ENCODE measurements at places on chromosomes 4 and X. TPM values are rescaled to one million over a fixed set of nuclear protein-coding genes. Genes with fewer than 3 reads are reported as not detected.

The HSFX2 gene
- polyA plus RNA-seq = 1.0 TPM

DNA sequence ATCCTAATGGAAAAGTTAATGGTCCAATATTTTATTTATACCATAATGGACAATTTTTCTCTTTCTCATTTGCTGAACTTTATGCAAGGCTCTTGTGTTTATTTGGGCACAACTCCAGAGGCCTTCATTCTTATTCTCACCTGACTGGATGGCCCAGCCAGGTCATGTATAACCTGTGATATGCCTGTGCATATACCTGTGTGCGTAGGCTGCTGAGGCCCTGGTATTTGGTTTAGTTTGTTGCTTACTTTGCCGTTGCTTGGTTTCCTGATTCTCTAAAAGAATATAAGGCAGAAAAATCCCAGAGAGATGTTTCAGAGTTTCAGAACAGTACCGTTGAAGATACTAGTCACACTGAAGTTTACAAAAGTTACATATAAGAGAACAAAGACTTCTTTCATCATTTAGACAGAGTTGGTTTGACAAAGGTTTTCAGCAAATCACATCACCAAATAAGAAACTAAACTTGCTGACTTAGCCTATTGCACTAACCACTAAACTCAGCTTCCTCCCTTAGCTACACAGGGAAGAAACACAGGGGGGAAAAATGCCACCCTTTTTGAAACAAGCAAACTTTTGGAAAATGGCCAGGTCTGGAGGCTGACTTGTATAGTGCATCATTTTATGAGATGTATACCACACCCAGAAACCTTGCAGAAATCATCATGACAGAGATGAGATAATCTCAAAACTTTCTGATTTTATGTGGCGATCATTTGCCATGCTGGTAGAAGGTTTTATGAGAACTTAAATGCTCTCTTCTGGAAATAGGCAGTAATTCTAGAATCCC, 248.5 kb downstream of the GRIA3 start:
- no peak for DNase-seq

The CT45A6 gene
- polyA plus RNA-seq = not detected

GRCh38 chr4:20119141-20119540, 132.6 kb upstream of the SLIT2 start:
- DNase-seq = no peak

The HSFX4 gene
- polyA plus RNA-seq = 0.25 TPM

GRCh38 chr4:107129611-107130010, 93.5 kb upstream of the DKK2 start:
- DNase-seq = no peak

GRCh38 chr4:101850698-101851097, 60.2 kb downstream of the BANK1 start:
- no peak for DNase-seq

GRCh38 chrX:104137496-104137895, 19.3 kb downstream of the SLC25A53 start:
- no peak for DNase-seq

DNA sequence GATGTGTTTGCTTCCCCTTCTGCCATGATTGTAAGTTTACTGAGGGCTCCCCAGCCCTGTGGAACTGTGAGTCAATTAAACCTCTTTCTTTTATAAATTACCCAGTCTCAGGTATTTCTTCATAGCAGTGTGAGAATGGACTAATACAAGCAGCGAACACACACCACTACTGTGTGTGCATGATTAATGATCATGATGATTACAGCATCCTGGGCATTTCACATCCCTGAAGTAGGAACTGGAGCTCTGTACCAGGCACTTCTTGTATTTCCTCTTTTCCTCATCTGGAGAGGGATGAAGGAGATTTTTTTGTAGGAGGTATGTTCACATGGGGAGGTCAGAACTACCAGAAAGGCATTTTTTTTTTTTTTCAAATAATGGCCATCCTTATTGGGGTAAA, 60.8 kb downstream of the PPM1K start:
- DNase-seq = no peak

GRCh38 chr4:100936661-100937375, 410.5 kb downstream of the PPP3CA start:
- DNase-seq = no peak

GRCh38 chr4:80114732-80115265, 41.8 kb upstream of the ANTXR2 start:
- DNase-seq = no peak

The PPP1R2C gene
- polyA plus RNA-seq = not detected

DNA sequence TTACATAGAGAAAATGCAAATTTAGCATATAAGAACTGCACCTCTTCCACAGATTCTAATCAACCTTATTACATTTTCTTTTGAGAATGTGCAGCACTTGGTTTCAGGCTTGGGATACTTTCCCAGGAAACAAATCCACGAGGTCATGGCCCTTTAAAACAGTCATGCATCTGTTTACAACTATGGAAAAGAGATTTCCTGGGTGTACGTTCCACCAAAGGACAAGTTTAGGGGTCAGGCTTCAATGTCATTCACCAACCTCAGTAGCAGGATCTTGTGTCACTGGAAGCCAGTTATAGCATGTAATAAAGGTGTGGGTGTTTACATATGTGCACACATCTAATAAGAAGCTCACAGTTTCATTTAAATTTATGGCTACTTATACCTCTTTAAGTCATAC, 30.7 kb downstream of the EREG start:
- DNase-seq = no peak

DNA sequence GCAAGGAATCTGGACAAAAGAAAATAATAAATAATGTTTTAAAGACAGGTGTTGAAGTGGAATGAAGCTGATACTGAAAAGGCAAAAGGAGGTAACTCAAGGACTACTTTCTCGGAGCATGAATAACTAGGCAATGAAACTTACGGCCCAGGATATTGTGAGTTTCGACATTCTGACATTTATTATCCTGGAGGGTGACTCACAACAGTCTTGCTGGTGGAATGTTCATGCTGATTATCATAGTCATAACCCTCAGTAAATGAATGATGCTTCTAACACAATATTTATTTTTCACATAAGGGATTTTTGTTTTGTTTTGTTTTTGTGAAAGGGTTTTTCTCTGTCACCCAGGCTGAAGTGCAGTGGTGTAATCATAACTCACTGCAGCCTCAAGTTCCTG, 147.0 kb upstream of the HPGD start:
- no peak for DNase-seq

The ADGRG4 gene
- not detected for polyA plus RNA-seq

The HPGDS gene
- 5.2 TPM for polyA plus RNA-seq

DNA sequence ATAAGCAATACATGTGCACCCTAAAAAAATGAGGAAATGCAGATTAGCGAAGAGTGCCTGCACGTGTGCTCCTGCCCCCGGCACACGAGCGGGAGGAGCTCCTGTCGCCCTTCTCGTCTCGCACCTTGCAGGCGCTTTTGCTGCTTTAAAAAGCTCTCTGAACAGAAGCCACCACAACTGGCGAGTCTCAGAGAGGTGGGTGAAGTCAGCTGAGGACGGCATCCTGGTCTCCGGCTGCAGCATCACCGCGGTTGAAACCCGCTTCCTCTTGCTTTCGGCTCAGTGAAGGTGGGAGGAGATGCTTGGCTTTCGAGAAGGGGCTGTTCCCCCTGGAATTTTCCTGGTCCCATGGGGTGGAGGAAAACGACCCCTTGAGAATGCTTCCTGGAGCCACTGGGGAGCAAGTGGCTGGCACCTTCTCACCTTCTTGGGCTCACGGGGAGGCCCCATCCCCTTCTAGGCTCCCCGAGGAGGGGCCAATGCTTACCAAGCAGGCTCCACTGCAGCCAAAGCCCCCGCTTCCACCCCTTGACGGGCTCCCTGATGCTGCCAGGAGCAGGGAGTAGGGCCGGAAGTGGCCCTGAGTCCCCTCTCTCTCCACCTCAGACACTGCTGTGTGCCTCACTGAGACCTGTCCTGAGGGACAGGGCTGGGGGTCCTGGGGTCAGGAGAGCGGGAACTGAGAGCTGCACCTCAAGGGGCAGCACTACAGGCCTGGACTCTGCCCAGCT, 29.2 kb upstream of the MXD4 start:
- DNase-seq = no peak

The SATL1 gene
- polyA plus RNA-seq = 0.57 TPM

The CCDC149 gene
- polyA plus RNA-seq = 19.7 TPM

DNA sequence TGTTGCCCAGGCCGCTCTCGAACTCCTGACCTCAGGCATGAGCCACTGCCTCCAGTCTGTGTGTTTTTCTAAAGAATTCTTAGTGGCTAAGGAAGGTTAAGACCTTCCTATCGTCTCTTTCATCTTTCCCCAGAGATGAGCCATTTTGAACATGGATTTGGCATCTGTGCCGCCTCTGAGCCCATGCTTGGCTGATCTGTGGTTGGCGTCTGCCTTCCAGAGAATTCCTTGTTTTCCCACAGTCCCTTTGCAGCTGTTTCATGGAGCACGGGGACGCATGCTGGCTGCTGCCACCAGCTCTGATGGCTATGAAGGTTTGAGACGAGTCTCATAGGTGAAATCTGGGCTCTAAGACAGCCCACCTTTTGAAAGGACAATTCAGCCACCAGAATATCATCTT, 60.4 kb downstream of the SHROOM2 start:
- no peak for DNase-seq

- no peak for DNase-seq
Observed at GRCh38 chrX:133045986-133046385, 50.9 kb downstream of the USP26 start.

DNA sequence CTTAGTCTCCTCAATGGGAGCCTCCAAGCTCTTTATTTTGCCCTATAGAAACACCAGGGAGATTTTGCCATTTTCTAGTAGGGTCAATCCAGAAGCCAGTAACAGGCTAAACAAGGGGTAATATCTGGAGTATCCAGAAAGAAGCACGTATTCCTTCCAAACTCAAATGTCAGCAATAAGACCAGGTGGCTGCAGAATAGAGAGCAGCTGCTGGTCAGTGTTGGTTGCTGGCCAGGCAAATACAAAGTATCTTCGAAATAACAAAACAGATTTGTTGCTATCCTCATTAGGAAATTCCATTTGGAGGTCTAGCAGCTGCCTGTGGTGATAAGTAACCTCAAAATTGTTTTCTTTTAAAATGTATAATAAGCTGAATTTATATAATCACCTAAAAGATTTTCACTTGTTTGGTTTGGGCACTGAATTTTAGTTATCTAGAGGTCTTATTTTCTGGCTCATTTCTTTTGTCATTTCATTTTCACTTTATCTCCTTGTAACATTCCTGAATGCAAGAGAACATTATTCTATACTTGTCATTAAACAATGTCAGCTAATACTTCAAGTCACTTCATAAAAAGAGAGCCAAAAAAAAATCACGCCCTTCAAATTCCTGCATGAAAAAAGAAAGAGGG, 320.6 kb downstream of the DTHD1 start:
- no peak for DNase-seq

The NAT8L gene
- polyA plus RNA-seq = 6.4 TPM

DNA sequence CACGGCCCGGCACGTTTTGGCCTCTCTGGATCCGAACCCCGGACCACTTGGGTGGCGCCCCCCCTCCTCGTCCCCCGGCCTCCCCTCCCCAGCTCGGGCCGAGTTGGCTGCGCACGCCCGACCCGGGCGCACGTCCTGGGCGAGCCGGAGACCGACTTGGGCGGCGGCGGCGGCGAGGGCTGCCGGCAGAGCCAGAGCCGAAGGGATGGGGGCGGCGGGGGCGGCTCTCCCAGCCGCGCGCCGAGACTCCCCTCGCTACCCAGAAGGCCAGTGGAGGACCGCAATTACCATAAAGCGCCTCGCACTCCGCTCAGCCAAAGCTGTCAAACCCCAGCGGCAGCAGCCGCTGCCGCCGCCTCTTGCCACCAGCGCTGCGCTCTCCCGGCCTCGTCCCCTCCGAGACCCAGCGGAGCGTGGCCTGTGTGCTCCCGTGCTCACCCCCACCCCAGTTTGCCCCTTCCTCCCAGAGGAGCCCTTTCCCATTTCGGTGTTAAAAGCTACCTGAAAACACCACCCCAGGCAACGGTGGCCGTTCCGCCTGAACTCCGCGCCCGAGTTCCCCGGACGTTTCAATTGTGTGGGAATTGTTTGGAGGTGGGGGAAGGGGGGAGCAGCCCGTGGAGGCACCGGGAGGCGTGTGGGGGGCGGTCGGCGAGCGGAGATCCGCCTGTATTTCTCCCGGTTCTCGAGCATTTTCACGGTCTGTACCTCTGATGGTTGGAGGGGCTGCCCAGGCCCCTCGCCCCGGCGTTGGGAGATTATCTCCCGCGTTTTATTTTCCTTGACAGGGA, 701 bp upstream of the BCOR start:
- DNase-seq = no peak
